Heart right ventricle (tissue), 16 donors: ENCODE measurements at places on chromosomes 12 and 14.

DNA sequence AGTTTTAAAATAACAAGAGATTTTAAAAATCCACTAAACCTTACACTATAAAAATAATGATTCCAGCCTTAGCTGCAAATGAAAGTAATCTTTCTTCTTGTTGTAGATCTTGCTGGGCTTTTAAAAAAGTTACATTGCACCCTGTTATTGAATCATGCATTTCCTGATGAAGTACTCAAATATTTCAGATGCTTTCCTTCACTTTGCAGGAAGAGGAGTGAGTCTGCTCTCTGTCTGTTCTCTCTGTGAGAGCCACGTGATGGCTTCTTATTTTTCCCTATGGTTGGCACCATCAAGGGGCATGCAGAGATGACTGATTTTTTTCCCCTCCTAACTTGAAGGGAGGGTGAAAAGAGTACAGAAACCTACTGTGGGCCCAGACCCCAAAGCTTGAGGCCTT, 262.7 kb downstream of the ATP23 start:
- H3K4me1 ChIP-seq: peaks cover 11% of the 10 kb centered on the region
- no peak overlapping the region for H3K27ac ChIP-seq
- H3K36me3 ChIP-seq: no peaks in the 10 kb centered on the region
- no peaks in the 10 kb centered on the region for H3K27me3 ChIP-seq

GRCh38 chr12:72273851-72274351, 1.7 kb downstream of the TRHDE start:
- no peak overlapping the region for H3K27ac ChIP-seq
- peaks cover 20% of the 10 kb centered on the region for H3K4me1 ChIP-seq
- DNase-seq: no peak
- H3K36me3 ChIP-seq: no peaks in the 10 kb centered on the region

- peaks cover 14% of the 10 kb centered on the region for H3K4me1 ChIP-seq
- H3K27me3 ChIP-seq: no peaks in the 10 kb centered on the region
- H3K36me3 ChIP-seq: no peaks in the 10 kb centered on the region
- peak; percentile 23 for DNase-seq
Measured at GRCh38 chr12:26987634-26988424, 26.4 kb downstream of the TM7SF3 start.

- H3K4me1 ChIP-seq: peaks cover 15% of the 10 kb centered on the region
- no peak overlapping the region for H3K4me3 ChIP-seq
- no peak overlapping the region for H3K27ac ChIP-seq
Measured at GRCh38 chr12:125346362-125346761, 281.1 kb downstream of the AACS start.

DNA sequence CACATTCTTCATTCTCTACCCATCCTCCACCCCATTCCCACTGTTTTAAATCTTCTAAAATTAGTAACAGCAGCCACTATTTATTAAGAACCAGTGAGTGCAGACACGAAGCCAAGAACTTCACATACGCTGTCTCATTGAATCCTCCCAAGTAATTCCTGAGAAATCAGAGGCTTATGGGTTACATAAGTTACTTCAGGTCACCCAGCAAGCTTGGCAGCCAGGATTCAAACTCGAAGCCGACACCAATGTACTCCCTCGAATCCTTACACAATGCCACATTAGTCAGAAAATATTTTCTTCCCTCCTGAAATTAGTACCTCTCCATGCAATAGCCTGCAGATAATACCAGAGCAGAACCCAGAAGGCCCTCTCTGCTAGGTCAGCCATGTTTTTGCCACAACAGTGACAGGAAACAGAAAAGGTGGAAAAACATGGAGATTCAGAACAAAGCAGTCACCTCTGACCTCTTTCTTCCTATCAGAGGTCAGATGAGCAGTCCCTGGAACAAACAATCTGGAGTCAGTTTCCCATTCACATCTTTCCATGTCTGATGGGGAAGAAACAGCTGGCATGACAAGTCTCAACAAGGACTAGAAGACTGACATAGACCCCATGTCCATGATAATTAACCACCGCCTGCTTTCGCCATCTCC, 16.4 kb downstream of the NID2 start:
- H3K4me1 ChIP-seq: peaks cover 88% of the 10 kb centered on the region
- no peak for DNase-seq
- peak overlapping the region; percentile 20 for H3K4me3 ChIP-seq

DNA sequence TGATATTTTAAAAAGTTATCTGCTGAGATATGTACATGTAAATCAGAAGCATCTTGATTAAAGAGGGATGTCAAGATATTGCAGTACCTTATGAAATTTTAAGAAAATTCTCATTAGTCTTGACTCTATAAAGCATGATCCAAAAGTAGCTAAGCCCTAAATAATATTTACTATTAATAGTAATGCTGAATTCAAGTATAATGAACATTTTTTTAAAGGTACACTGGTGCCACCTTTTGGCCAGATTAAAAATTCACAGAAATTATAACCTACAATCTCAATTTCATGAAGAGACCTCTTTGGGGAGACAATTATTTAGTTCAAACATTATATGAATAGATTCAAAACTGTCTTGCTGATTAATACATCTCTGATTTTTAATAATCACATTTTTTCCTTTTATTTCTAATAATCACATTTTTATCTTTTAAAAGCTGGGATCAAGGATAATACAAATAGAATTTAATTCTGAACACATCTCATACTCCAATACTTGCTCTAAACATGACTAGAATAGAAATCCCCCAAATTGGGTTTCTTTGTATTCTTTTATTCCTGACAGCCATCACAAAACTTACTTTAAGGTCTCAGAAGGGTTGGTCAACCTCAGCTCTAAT, 13.4 kb downstream of the AKAP5 start:
- peaks cover 16% of the 10 kb centered on the region for H3K36me3 ChIP-seq
- no peaks in the 10 kb centered on the region for H3K4me1 ChIP-seq
- no peak overlapping the region for H3K27ac ChIP-seq
- no peaks in the 10 kb centered on the region for H3K27me3 ChIP-seq

- DNase-seq: no peak
- peaks cover 21% of the 10 kb centered on the region for H3K27me3 ChIP-seq
- peaks cover 5% of the 10 kb centered on the region for H3K4me1 ChIP-seq
- H3K36me3 ChIP-seq: no peaks in the 10 kb centered on the region
- no peak overlapping the region for H3K4me3 ChIP-seq
- no peak overlapping the region for H3K27ac ChIP-seq
Measured at GRCh38 chr14:104091061-104091926, 5.8 kb downstream of the ASPG start.

DNA sequence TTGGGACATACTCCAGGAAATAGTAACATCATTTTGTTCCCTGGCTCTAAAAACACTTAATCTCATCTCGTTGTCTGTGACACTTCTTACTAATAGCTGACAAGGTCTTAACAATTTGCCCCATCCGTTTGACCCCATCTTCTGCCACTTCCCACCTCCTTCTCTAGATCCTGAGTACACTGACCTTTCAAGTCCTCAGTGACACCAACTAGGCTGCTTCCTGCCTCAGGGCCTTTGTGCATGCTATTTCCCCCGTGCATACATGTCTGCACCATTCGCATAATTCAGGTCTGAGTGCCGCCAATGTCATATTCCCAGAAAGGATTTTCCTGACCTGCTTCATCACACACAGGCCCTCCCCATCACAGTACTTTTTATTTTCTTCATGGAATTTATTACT, 70.6 kb upstream of the CCND2 start:
- H3K4me3 ChIP-seq: no peak overlapping the region
- DNase-seq: no peak
- H3K27me3 ChIP-seq: peaks cover 12% of the 10 kb centered on the region

- no peak for DNase-seq
- no peak overlapping the region for H3K4me3 ChIP-seq
- H3K27ac ChIP-seq: no peak overlapping the region
- peaks cover 28% of the 10 kb centered on the region for H3K4me1 ChIP-seq
- no peaks in the 10 kb centered on the region for H3K27me3 ChIP-seq
Measured at GRCh38 chr14:90693413-90693812, 122.8 kb downstream of the TTC7B start.

DNA sequence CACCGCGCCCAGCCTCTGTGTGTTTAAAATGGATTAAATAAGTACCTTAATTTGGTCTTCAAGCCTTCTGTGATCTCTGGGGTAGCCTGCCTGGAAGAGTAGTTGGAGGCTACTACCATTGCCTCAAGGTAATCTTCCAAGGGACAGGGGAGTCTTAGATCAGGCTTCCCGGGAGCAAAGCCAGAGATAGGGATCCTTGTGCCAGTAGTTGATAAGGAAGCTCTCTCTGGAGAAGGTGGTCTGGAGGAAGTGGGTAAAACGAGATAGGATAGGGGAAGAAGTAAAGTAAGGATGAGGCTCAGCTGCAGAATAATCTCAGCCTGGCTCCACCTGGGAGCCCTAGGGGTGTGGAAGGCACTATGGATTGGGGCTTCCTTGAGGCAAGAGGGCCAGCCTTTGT, 38.5 kb downstream of the FOS start:
- H3K36me3 ChIP-seq: no peaks in the 10 kb centered on the region
- no peak overlapping the region for H3K4me3 ChIP-seq
- H3K27ac ChIP-seq: no peak overlapping the region
- DNase-seq: no peak
- no peaks in the 10 kb centered on the region for H3K27me3 ChIP-seq

- H3K4me3 ChIP-seq: no peak overlapping the region
- DNase-seq: no peak
- H3K27me3 ChIP-seq: no peaks in the 10 kb centered on the region
- H3K4me1 ChIP-seq: peaks cover 13% of the 10 kb centered on the region
- H3K36me3 ChIP-seq: no peaks in the 10 kb centered on the region
Measured at GRCh38 chr12:45290216-45290605, 74.3 kb downstream of the ANO6 start.

- H3K4me3 ChIP-seq: no peak overlapping the region
- peak overlapping the region; percentile 31 for H3K27ac ChIP-seq
- no peak for DNase-seq
- peaks cover 64% of the 10 kb centered on the region for H3K4me1 ChIP-seq
- no peaks in the 10 kb centered on the region for H3K36me3 ChIP-seq
- no peaks in the 10 kb centered on the region for H3K27me3 ChIP-seq
Measured at GRCh38 chr12:11705010-11705409, 55.5 kb downstream of the ETV6 start.

DNA sequence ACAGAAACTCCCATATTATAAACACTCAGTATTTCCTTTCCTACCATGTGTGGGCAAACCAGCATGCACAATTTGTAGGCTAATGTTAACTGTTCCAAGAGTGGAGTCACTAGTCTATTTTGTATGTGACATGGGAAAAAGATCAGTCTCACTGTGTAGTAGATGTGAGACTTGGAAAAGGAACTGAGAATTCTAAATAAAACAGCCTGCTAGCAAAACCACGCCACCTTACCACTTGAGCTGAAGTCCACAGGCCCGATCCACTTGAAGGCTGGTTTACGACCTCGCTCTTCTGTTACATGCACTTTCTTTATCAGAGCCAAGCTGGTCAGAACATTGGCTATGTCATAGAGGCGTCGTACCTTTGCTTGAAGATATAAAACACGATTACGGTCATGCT, 22.5 kb downstream of the E2F7 start:
- H3K4me1 ChIP-seq: no peaks in the 10 kb centered on the region
- no peak overlapping the region for H3K4me3 ChIP-seq
- no peak overlapping the region for H3K27ac ChIP-seq

DNA sequence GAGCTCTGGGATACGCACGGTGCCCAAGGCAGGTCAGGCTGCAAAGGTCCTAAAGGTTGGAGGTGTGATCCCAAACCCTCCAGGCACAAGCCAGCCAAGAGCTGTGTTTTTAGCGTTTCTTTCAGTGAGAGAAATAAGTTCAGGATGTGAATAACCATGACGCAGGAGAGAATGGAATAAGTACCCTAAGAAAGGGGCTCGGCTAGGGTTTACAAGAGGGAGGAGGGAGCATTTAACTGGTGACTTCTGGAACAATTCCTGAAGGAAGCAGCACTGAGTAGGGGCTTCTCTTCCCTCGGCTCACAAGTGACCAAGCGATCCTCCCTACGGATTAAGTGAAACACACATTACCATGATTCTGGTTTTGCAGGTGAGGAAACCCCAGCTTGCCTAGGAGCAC, 29.4 kb downstream of the SSH1 start:
- no peak for DNase-seq
- peak overlapping the region; percentile 93 for H3K27ac ChIP-seq
- H3K27me3 ChIP-seq: no peaks in the 10 kb centered on the region
- no peak overlapping the region for H3K4me3 ChIP-seq

DNA sequence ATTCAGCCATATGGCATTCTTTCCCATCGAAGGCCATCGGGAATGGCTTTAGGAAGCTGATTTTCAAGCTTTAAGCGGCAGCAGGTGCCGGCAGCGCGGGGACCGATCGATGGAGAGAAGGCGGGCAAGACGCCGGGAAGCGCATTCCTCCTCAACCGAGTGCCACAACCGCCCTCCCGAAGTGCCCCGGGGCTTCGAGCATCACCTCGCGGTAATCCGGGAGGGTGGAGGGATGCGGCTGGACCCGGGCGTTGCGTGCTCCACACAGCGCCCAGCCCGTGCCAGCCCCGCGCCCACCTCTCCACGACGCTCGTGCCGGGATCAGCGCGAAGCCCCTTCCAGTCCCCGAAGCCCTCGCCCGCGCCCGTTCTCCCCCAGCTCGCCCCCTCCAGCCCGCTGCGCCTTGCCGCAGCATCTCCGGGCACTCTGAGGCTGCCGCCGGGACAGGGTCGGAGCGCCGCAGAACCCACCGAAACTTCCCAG, 3.2 kb downstream of the USP44 start:
- no peak overlapping the region for H3K27ac ChIP-seq
- no peak for DNase-seq
- peak overlapping the region; percentile 77 for H3K4me3 ChIP-seq

DNA sequence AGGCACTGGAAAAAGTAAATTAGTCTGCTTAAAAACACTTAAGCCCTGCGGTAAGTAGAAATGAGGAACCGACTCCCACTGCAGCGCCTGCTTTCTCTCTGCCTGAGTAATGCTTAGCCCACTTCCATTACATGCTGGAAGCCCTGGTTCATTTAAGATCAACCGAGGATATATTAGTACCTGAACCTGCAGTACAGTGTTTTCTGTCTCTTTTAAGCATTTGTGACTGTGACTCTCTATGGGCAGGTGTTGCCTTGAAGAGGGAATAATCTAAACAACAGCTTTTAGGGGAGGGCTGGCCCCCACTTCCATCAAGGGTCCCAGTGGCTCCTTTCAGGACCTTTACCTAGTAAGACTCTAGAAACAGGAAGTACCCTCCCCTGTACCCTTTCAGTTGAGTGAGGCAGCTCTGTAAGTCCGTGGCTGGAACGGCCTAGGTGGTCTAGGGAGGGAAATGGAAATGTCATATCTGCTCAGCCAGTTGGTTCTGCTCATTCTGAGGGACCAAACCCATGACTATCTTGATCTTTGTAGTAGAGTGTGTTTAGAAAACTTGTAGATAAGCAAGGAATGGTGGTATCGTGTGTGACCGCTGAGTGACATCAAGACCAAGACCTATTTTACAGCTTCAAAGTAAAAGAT, 56.2 kb downstream of the FNTB start:
- H3K36me3 ChIP-seq: peaks cover 13% of the 10 kb centered on the region
- H3K4me3 ChIP-seq: no peak overlapping the region
- no peaks in the 10 kb centered on the region for H3K27me3 ChIP-seq

DNA sequence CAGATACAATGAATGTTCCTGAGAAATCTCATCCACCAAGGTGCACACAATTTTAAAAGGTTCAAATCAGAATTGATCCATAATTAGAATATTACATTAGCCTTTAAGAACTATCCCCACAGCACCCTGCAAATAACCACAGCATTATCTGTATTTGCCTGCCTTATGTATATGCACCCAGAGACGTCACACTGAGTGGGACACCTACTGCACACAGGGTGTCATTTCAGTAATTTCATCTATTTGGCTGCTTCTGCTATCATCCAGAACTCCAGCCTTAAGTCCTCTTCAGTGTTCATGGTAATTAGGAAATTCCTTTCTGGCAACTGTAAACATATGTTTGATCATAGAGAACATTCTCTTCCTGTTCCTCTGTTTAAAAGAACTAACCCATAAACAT, 298.4 kb downstream of the SYT1 start:
- H3K4me3 ChIP-seq: no peak overlapping the region
- H3K27me3 ChIP-seq: no peaks in the 10 kb centered on the region
- H3K27ac ChIP-seq: no peak overlapping the region
- DNase-seq: no peak
